ENCODE measurements at places on chromosomes 16 and 17. TPM values are rescaled to one million over a fixed set of nuclear protein-coding genes. Genes with fewer than 3 reads are reported as not detected.

The EXOSC6 gene
- total RNA-seq, result 12.3 TPM

The MEOX1 gene
- total RNA-seq, result 3.9 TPM

The CDRT15 gene
- total RNA-seq, result not detected

The SMIM36 gene
- not detected for total RNA-seq

The SPNS2 gene
- total RNA-seq, result 6.2 TPM

The KRT17 gene
- total RNA-seq, result not detected

The EIF3C gene
- total RNA-seq, result 434 TPM

The CPHXL2 gene
- not detected for total RNA-seq

The BOLA2B gene
- 69.1 TPM for total RNA-seq

The DNAH17 gene
- 0.17 TPM for total RNA-seq

The ADORA2B gene
- total RNA-seq, result 0.20 TPM
